Stimulated activated CD4-positive, alpha-beta T cell treated with anti-CD3 and anti-CD28 coated beads, Interleukin-2, amount 100 ng/mL, for 24 hours (primary cell): ENCODE measurements at places on chromosomes 13 and 19.

DNA sequence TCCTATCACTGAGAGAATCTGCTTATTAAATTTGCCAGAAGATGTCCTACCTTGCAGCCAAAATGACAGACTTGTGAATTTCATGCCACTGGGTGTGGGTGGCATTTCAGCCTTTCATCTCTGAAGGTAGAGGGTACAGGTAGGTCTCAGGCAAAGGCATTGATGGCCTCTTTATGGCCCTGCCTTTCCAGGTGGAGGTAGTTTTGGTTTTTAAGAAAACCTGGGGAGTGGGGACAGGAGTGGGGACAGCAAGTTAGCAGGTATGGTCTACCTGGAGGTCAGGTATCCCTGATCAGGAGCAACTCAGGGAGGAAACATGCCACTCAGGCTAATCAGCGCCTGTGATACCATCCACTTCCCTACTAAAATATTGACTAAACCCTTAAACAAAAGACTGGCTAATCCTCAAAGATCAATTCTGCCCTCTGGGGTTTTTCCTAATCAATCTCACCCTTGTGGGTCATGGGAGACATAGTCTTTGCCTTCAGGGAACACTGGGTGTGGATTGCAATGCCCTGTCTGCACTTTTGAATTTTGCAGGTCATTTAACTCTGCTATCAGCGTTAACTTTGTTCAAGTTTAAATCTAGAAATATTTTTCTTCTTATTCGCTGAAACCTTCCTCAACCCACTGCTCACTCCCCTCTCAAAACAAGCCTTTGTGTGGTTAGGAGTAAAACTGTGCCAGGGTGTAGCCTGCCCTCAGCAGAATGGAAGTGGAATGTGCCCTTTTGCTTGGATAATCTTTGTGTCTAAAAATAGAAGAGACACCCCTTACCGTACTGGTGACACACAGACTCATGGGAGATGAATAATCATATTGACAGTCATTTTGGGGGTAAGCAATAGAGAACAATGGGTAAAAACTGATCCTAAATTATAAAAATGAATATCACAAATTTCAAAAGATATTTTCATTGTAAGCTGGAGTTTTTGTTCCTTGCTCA is 233.7 kb downstream of the COG6 start:
- DNase-seq, result no peak

GRCh38 chr19:16571822-16572331 is 338 bp downstream of the SLC35E1 start:
- DNase-seq, result peak; percentile 52

DNA sequence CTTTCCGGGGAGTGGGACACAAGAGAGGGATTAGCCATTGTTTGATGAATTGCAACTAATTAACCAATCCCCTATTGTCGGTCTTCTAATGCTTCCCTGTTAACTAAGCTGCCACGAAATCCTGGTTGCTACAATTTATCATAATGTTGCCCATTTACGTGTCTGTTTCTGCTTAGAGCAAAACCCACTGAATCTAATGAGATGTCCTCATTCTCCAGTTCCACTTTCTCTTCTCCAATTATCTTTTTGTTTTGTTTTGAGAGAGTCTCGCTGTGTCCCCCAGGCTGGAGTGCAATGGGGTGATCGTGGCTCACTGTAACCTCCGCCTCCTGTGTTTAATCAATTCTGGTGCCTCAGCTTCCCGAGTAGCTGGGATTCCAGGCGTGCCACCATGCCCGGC is 5.2 kb upstream of the DPP9 start:
- no peak for DNase-seq

DNA sequence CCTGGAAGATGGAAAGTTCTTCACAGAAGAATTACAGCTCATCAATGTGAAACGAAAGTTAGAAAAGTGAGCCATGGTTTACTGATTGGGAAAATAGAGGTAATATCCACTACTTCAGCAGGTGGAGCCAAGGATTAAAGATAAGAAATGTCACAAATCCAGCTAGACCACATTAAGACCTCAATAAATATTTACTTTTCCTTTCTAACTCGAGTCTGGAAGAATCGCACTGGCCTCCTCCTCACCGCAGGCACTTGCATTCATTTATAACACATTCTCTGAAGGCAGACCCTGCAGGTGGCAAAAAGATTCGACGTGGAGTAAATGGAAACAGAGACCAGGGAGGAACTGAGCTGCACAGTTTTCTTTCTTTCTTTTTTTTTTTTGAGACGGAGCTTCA is 7.4 kb downstream of the SLC35E1 start:
- DNase-seq, result no peak

DNA sequence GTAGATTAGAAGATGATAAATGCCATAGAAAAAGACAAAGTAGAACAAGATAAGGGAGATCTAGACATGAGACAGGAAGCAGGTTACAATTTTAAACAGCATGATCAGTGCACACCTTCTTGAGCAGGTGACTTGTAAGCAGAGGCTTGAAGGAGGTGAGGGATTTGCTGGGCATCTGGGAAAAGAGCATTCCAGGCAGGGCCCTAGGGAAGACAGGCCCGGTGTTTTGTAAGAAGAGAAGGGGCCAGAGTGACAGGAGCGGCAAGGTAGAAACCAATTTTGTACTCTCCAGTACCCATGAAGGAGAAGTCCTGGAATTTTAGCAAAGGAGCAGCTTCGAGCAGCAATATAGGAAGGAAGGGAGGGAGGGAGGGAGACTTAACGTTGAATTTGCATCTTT is 296.5 kb downstream of the MZT1 start:
- no peak for DNase-seq

DNA sequence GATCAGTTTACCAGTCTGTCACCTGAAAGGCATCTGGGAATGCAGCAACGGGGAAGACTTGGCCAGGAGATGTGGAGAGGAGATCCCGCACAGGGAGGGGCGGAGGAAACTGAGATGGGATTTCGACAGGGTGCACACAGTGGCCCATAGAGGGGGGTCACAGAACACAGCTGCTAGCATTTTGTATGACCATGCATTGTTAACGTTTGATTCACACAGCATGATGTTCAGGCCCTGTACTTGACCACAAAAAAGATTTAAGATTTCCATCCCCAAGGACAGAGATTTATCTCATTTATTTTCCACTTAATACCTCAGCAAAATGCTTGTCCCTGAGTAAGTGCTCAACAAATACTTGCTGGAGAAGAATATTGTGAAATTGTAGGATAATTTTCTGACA is 63.2 kb downstream of the RAB20 start:
- DNase-seq, result no peak

GRCh38 chr19:3547301-3547731 is 8.3 kb downstream of the TEKTIP1 start:
- peak; percentile 49 for DNase-seq

- DNase-seq, result no peak
These were observed 43.9 kb downstream of the ENOX1 start for GRCh38 chr13:43742911-43743310.

GRCh38 chr19:40684280-40684679 is 6.2 kb downstream of the NUMBL start:
- no peak for DNase-seq

DNA sequence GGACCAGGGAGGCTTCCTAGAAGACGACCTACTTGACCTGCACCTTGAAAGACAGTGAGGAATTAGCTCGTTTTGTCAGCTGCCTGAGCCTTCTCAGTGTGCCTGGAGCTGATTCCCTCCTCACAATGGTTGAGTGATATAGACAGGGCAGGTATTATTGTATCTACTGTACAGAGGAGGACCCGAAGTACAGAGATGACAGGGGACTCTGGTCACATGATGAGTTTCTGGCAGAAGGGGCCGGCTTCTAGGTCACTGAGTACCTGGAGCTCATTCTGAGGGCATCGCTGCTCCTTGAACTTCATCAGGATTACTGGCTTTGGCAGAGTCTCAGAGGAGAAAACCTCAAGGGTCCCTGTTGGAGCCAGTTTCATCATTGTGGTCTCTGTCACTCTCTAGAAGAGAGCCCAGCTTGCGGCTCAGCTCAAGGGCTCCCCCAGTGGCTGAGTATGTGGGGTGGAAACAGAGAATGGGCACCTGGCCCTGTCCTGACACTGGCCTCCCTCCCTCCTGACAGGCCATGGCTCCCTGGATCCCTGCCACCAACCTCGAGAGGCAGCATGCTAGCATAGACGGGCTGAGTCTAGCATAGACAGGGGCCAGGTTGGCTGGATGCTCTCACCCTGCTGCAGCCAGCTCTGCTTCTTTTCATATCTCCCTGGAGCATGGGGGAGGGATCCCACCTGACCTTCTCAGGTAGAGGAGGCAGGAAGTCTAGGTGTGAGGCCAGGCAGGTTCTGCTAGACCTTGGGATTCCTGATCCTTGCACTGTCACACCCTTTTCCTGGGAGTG is 38.7 kb downstream of the NFIX start:
- DNase-seq, result peak; percentile 51

- DNase-seq, result no peak
These were observed 67.5 kb downstream of the B3GLCT start for GRCh38 chr13:31267126-31267784.

GRCh38 chr13:41627425-41627824 is 170.1 kb downstream of the RGCC start:
- no peak for DNase-seq

GRCh38 chr19:2494447-2495129 is 18.7 kb downstream of the GADD45B start:
- peak; percentile 53 for DNase-seq

DNA sequence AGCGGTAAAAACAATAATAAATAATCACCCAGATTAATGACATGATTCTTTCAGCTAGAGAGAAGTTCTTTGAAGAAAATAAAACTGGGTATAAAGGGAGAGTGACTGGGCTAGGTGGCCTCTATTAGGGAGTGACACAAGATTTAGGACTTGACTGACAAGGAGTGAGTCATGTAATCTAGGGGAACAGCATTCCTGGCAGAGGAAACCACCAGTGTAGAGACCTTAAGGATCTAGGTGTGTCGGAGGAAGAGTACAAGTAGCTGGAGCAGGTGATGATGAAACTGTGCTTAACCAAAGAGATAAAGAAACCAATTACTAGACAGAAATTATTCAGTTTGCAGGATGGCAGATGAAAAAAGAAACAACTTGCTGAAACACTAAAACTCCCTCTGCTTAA is 248.0 kb downstream of the RFC3 start:
- no peak for DNase-seq

- DNase-seq, result no peak
These were observed 34.8 kb upstream of the TPTE2 start for GRCh38 chr13:19596086-19596485.

DNA sequence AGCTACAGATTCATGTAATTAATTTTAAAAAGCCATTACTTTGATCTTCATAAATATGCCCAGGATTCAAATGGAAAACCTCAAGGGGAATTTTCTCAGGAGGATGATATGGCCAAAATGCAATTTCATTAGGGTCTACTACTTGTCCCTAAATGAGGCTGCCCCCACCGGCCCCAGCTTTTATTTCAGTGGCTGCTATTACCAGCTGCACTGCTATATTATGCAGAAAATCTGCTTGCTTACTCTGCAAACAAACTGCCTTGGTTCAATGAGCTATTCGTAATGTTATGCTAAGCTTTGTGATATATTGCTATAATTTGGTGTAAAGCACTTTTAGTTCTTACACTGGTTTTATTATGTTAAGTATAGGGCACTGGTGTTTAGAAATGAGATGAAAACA is 137.3 kb upstream of the TMTC4 start:
- DNase-seq, result no peak

DNA sequence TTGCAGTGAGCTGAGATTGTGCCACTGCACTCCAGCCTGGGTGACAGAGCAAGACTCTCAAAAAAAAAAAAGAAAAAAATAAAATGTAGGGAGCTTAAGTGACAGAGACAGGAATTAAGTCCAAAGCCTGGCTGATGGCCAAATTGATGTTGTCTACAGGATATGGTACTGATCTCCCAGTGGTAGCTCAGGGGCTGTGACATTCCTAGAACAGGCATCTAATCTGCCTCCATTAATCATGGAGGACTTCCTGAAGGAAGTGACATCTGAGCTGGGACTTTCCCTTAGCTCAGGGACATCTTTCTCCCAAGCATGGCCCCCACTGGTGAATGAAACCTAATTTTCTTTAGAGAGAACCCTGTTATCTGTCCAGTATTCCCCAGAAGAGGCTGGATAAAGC is 11.4 kb upstream of the EDDM13 start:
- no peak for DNase-seq

DNA sequence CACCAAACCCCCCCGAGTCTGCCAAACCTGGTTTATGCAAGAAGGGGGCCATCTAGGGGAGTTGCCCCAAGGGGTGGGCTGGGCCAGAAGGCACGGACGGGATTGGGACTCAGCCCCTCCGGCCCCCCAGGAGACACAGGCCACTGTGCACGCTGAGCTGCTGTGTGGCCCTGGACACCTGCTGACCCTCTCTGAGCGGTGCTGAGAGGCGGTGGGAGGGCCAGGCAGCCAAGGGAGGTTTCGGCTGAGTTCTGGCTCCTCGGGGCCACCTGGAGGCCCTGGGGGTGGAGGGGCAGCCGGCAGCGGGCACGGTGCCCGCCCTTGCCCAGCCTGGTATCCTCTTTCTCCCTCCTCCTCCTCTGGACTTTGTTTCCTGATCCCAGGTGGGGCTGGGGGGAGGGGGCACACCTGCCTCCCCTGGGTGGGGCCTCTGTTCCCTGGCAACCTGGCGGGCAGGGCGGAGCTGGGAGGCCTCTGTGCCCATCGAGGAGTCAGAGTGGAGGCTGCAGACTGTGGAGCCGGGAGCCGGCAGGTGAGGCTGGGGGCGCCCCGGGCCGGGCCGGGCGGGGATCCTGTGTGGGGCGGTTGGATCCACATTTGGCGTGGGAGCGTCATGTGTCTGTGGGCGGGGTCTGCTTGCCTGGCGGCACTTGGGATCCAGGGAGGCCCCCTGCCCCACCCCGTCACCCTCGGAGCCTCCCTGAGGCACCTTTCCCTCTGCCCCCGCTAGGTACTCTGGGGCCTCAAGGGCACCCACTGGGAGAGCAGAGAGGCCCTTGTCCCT is at the start of gene MISP:
Gene MISP, plus strand, starts transcription at position 473 of the 784 bp plus-strand sequence. CDS start 5,835 bp downstream, outside the sequence.
- no peak for DNase-seq

GRCh38 chr13:72163678-72164077 is 296.7 kb upstream of the DACH1 start:
- DNase-seq, result no peak

- DNase-seq, result no peak
These were observed 15.1 kb upstream of the FOXO1 start for GRCh38 chr13:40681341-40682146.

DNA sequence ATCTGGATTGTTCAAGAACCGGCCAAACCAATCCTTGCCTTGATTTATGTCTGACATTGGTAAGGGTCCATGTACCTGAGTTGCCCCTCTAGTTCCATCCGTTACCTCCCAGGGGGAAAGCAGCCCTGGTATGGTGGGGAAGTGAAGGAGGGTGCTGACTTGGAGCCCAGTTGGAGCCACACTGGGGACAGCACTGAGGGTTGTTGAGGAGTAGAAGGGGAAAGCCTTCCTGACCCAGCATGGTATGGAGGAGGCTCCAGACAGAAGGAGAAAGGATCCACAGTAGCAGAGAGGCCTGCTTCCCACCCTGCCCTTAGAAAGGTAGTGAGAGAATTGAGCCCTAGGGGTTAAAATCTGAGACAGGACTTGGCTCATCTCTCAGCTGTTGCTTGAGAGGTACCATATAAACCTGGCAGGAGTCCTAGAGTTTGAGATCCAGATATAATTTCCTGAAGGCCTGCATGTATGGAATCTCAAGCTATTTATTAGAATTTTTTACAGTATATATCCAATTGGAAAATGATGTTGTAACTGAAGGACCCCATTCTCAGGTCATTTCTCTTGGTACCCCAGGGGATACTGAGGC is 16.7 kb upstream of the FCGBP start:
- DNase-seq, result peak; percentile 10
